ENCODE measurements at places on chromosomes 2 and 18.

DNA sequence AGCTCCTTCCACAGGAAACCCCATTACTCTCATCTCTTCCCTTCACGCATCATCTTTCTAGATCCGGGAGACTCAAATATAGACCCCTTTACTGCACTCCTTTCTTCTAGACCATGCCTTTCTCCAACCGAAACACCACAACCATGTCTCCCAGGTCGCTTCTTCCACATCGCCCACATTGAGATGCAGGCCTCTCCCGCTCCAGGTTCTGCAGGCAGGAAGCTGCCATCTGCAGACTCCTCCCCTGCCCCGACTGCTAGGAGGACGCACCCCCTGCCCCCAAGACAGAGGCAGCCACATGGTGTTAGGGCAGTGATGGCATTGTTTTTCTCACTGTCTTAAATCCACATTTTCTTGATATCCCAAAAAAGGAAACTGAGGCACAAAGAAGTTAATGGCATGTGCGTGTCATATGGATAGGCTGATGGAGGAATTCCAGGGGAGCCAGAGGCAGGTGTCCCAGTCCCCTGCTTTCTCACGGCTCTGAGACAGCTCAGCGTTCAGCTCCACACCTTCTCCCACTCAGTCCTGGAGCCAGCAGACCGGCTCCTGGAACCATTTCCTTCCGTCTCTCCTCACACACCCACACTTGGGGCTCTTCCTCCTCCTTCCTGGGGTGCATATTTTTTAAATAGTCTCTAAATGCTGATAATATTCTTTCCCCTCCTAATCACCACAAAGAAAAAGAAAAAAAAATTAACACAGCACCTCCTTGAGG is 438.4 kb downstream of the EIPR1 start:
- no peak for DNase-seq

- no peak for DNase-seq
Measured at GRCh38 chr18:52367953-52368742, 28.2 kb downstream of the DCC start.

GRCh38 chr18:67733088-67733487 is 216.6 kb upstream of the DSEL start:
- DNase-seq: no peak

- DNase-seq: no peak
Measured at GRCh38 chr2:112005406-112006075, 49.5 kb upstream of the TMEM87B start.
